ENCODE measurements at places on chromosomes 1 and 21.
A peak's percentile ranks its signal among the peaks of the same experiment; 100 is the strongest.

GRCh38 chr1:181127898-181128453 is 39.5 kb downstream of the IER5 start:
- no peak for DNase-seq

- no peak for DNase-seq
These were observed 1402.0 kb downstream of the MRPL39 start for GRCh38 chr21:24205319-24205718.

DNA sequence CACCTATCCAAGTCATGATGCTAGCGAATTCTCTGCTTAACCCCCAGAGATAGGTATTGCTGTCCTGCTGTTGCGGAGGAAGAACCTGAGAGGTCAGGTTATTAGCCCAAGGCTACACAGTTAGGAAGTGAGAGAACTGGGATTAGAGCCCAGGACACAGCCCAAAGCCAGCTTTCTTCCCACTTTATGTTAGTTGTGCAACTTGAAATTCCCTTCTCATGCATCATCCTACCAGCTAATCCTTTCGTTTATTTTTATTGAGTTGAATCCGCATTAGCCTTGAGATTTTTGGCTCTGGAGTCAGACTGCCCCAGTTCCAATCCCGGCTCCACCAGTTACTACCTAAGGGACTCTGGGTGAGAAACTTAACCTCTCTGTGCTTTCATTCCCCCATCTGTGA is 65.4 kb downstream of the PLEKHA6 start:
- DNase-seq, result no peak

GRCh38 chr1:64184003-64184440 is 19.4 kb upstream of the UBE2U start:
- no peak for DNase-seq

GRCh38 chr1:214296860-214297745 is 16.1 kb downstream of the SMYD2 start:
- no peak for DNase-seq

DNA sequence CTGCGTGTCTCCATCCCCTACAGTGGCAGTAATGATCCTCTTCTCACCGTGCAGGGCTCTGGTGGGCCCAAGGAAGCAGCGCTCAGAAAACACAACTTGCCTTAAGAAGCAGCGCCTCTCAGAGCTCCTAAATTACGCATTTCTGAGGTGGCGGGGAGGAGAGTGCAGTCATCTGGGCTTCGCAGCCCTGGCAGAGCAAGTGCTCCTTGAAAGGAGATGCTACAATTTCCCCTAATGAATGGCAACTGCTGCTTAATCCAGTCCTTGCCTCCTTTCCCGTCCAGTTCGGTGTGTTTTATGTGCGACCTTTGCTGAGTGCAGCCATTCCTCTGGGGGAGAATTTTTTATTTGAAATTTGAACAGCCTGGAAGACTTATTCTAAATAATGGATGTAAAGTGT is 287.3 kb downstream of the PTPRU start:
- no peak for DNase-seq

- no peak for DNase-seq
These were observed 32.9 kb downstream of the EIF4G3 start for GRCh38 chr1:21143752-21144151.

DNA sequence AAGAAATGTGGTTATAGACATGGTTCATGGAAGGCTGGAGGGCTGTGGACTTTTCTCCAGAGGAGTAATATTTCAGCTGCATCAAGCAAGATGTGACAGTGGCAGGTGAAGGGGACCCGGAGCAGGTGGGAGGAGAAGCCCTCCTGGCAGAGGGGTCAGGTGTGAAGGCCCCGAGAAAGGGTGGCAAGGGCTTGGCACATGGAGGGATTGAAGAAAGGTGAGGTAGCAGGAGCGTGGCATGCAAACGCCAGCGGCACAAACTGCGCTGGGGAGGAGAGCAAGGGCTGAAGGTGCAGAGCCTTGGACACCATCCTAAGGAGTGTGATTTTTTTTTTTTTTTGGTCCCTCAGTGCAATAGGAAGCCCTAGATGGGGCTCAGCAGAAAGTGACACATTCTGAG is 244.6 kb downstream of the TOMM20 start:
- DNase-seq, result no peak

GRCh38 chr1:18950401-18951026 is 6.0 kb downstream of the IFFO2 start:
- no peak for DNase-seq

DNA sequence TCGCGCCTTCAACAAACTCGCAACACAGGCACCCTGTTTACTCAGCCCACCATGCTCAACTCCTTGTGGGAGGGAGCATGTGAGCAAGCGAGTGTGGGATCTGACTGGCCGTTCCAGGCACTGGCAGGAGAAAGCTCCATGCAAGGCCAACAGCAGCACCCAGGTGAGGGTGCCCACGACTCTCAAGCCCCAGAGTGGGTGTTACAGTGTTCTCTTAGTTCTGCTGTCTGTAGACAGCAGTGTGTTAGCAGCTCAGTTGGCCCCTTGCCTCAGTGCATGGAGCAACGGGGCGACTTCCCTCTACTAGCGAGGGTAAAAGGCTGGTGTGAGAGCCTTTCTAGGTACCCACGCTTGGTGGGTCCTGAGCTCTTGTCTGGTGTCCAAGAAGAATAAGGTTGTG is 114.6 kb downstream of the PIGK start:
- DNase-seq, result no peak

GRCh38 chr1:38088366-38088765 is 41.8 kb upstream of the POU3F1 start:
- no peak for DNase-seq

GRCh38 chr1:236516929-236517704 is 6.7 kb upstream of the LGALS8 start:
- DNase-seq, result no peak

GRCh38 chr1:179002552-179003345 is 22.9 kb upstream of the FAM20B start:
- DNase-seq, result peak; percentile 52

GRCh38 chr1:10432910-10433700 is 2.9 kb downstream of the CENPS start:
- no peak for DNase-seq

DNA sequence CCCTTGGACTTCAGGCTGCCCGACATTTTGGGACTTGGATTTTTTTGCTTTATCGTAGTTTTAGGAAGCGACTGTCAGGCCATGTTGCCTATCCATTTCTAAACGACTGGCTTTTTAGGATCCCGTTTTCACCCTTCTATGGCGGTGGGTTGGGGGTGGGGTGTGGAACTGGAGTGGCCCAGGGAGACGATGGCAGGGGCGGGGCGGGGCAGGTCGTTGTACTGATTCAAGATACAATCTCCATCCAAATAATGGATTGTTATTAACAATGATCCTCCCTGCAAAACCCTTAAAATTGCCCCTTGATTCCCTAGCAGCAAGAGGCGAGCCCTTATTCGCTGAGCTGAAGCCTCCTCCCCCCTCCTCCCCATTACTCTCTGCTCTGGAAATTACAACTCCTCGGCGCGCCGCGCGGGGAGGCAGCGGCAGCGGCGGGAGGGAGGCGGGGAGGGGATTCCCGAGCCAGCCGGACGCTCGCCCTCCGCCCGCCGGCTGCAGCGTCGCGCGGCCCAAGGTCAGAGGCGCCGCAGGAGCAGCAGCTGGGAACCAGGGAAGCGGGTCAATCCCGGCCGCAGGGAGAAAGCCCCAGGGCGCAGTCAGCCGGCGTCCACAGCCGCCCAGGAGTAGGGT is at the start of gene TRIM67:
Gene TRIM67, plus strand, starts transcription at position 392 of the 630 bp plus-strand sequence. CDS start 912 bp downstream, outside the sequence.
- DNase-seq, result no peak

DNA sequence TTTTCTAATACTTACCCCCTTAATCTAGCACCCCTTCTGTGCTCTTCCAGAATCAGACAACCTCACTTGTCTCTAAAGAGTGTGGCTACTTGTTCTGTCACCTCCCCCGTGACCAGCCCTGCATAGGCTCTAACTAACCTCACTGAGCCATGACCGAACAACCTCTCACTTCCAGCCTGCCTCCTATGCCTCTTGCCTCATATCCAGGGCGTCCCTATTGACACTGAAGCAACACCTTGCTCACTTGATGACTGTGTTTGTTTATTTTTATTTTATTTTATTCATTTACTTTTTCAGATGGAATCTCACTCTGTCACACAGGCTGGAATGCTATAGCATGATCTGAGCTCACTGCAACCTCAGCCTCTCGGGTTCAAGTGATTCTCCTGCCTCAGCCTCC is 235.1 kb upstream of the B3GALT2 start:
- no peak for DNase-seq

DNA sequence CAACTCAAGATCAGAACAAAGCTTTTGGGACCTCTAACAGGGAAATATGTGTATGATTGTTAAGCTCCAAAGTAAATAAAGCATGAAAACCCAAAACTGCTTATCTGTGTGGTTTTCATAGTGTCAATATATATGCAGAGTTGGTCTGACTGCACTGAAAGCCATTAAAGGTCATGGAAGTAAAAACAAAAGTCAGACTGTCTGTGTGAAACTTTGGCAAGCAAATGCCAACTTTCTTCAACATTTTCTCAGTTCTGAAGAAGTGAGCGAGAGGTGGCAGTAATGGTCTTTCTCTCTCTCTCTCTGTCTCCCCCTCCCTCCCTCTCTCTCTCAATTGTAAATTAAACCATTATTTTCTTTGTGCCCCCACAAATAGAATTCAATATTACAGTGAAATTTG is 100.1 kb upstream of the S1PR1 start:
- DNase-seq, result no peak

- peak; percentile 20 for DNase-seq
These were observed at the start of gene GBP4 for GRCh38 chr1:89198491-89199072. Gene GBP4 (minus strand): TSS chr1:89198942. CDS start chr1:89198834, 108 bp downstream.

- no peak for DNase-seq
These were observed 91.5 kb upstream of the GCLM start for GRCh38 chr1:94000510-94001282.

DNA sequence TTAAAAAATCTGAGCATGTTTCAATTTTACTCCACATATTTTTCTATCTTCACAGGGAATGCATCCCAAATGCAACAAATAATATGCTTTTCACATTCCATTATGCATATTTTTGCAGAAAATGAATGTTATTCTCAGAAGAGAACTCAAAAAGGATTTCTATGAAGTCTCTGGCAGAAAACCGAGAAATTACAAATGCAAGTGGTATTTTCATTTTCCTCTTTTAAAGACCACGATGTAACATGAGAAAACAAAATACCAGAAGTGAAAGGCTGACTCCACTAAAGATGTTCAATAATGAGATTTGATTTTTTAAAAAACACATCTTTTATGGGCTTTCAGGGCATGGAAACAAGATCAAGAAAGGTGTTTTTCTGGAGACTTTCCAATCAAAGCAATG is 5.0 kb upstream of the PDC start:
- DNase-seq, result no peak

DNA sequence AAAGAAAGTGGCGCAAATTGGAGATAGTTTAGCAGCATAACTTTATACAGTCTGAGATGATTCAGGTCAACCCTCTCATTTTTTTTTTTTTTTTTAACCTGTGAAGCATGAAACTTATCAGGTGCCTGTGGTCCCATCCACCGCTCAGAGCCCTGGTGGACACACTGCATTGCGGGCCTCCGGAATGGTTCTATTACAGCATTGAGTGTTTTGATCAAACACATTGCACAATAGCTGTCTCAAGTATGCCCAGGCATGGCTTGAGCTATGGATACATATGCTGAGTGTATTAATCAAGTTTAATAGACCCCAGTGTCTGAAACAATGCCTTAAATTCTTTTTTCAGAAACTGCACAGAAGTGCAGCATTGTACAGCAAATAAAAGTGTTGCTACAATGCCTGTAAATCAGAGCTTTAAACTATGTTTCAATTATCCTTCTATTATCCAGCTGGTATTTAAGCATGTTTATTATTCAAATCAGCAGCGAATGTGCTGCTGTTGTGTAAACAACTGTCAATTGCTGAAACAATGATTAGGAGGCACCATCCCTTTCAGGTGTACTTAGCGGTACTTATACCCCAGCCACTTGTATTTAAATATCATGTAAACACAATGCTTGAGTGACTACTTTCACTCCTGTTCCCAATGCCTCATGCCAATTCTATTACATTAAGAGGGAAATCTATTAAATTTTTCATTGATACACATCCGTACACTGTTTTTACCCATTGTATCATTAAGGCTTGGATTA is 456.6 kb downstream of the RPS6KC1 start:
- no peak for DNase-seq

DNA sequence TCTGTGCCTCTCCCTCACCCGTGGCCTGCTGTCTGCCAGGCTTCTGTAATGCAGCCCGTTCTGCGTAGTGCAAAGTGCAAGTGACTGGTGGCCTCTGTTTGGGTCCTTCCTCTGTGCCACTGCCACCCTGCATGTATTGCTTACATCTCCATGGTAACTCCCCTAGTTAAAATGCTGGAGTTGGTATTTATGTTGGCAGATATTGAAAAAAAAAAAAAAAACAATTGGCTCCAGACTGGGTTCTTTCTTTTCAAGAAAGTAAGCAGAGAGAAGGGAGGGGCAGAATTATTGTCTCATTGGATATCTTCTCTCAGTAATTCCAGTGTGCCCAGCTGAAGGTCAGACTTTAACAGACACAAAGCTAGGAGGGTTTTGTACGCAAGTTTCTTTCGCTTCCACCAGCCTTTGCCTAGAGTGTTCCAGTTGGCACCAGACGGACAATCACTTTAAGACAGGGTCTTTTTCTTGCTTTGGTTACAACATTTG is 242.3 kb downstream of the PBX1 start:
- no peak for DNase-seq

- no peak for DNase-seq
These were observed 346.5 kb upstream of the PLD5 start for GRCh38 chr1:242870966-242871365.

DNA sequence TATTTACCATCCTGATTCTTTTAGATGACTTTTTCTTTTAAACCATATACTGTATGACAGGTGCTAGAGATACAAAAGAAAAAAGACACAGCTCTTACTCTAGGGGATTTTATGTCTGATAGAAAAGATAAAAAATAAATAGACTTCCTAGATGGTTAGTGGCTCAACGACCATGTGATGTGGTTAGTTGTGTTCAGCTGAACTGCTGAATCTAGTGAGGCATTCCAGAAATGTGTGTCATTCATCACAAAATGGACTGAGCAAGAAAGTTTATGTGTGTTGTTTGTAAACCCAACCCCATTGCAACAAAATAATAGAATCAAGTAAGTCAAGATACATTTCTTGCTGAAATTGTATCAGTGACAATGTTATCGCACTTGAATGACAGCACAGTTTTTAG is 205.8 kb upstream of the LYPLAL1 start:
- no peak for DNase-seq

DNA sequence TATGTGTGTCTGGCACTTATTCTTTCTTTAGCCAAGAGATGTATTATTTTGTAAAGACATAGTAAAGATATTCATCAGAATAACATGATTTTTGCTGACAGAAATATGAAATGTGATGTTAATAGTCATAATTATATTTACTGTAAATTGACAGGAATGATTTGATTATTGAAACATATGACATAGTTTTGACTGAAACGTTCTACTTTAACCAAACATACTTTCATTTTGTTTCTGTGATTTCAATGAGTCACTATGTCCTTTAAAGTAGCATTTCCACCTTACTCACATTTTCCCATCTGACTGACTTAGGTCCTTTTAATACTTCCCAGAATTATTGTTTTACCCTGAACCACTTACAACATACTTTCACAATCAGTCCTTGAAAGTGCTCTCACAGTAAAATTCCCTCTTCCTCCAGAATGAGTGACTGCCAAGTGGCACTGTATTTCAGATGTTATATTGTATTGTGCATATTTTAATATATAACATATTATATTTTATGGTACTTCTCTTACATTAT is 437.9 kb downstream of the NCAM2 start:
- no peak for DNase-seq

All from stimulated activated CD4-positive, alpha-beta T cell treated with anti-CD3 and anti-CD28 coated beads, Interleukin-1b, Interleukin-23, amount 100 ng/mL, for 24 hours (primary cell).